ENCODE measurements at places on chromosomes 4 and X. TPM values are rescaled to one million over a fixed set of nuclear protein-coding genes. Genes with fewer than 3 reads are reported as not detected.

Gene FAM9C
- not detected for polyA plus RNA-seq

Gene MAP3K15
- 1.8 TPM for polyA plus RNA-seq

Gene GRIA3
- polyA plus RNA-seq = 1.5 TPM

Gene NSD2
- polyA plus RNA-seq = 40.3 TPM

Gene GRIPAP1
- polyA plus RNA-seq = 21.6 TPM

Gene TMEM156
- not detected for polyA plus RNA-seq

Gene TNMD
- 1.4 TPM for polyA plus RNA-seq

Gene ATP1B4
- polyA plus RNA-seq = not detected

Gene LRCH2
- polyA plus RNA-seq = 0.88 TPM

Gene BANK1
- polyA plus RNA-seq = 0.33 TPM

Gene GPRASP3
- 7.0 TPM for polyA plus RNA-seq

Gene IL9R
- 0.35 TPM for polyA plus RNA-seq

Gene RIPPLY1
- polyA plus RNA-seq = not detected

Gene FGG
- polyA plus RNA-seq = not detected

Gene PWWP3B
- polyA plus RNA-seq = 0.08 TPM

Gene POF1B
- polyA plus RNA-seq = not detected
